CD4-positive, alpha-beta T cell (primary cell): ENCODE measurements at places on chromosomes 13 and 19. TPM values are rescaled to one million over a fixed set of nuclear protein-coding genes. Genes with fewer than 3 reads are reported as not detected.

The TTC9B gene
- not detected for total RNA-seq

DNA sequence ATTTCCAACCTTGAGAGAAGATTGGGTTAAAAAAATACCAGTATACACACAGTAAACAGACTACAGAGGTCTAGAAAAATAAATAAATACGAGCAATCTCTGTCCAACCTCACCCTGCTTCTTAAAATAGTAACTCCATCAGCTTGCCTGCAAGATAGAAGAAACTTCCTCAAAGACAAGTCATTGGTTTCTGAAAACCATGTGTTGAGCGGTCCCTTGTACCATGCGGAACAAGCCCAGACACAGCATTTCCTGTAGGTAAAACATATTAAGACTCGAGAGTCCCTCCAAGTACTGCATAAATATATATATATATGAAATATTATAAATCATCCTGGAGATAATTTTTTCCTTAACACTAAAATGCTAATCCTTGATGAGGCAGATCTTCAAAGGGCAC, 157.4 kb downstream of the MZT1 start:
- no peak for DNase-seq

The DCT gene
- 0.25 TPM for total RNA-seq

The COL5A3 gene
- 5.2 TPM for total RNA-seq

DNA sequence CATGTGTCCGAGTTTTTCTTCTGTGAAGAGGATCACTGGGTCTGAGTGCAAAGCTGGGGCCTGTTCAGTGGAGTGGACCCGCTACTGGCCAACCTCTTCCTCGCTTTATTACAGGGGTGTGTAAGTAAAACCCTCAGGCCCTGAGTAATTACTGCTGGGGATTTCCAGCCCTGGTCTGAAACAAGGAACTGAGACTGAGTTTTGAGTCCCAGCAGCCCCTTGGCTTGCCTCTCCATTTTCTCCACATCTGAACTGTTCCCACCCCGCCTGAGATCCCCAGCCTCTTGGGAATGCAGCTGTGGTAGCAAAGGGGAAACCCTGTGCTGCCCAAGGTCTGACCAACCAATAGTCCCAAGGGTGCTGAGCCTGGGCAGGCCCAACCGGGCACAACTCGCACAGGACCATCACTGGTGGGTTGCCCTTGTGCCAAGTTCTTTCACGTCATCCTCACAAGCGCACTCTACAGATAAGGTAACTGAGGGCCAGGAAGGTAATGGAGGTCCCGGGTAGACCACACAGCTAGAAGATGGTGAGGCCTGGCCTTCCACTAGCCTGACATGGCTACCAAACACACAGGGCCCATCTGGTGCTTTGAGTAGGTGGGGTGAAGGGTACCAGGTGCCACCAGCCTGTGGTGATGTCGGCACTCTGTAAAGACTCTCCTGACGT, 13.7 kb upstream of the SLC35E1 start:
- DNase-seq = no peak

The ZNF493 gene
- total RNA-seq = 41.2 TPM
